Sigmoid colon (tissue), 7 donors: ENCODE measurements at places on chromosomes 7 and 10.
A peak's percentile ranks its signal among the peaks of the same experiment; 100 is the strongest.

- DNase-seq = no peak
Observed at GRCh38 chr7:56483861-56484550, 367.8 kb upstream of the NUPR2 start.

DNA sequence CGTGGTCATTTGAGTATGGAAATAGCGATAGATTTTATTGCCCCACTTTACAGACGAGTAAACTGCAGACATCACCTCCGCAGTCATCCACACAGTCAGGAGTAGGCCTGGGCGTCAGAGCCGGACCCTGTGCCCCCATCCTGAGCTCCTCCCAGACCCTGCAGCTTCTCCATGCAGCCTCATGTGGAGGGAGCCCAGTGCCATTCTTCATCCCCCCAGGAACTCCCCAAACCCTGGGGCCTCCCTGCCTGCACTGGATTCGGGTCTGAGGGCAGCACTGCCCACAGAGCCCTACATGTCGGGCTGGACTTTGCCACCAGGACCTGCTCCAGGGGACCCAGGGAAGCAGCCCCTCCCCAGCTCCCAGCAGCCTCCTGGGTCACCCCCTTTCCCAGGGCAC lies 100.8 kb downstream of the MKI67 start:
- DNase-seq = peak; percentile 51

GRCh38 chr7:80450621-80451308 lies 61.1 kb downstream of the GNAT3 start:
- no peak for DNase-seq

- DNase-seq = no peak
Observed at GRCh38 chr10:59880971-59881510, 25.3 kb downstream of the CCDC6 start.

DNA sequence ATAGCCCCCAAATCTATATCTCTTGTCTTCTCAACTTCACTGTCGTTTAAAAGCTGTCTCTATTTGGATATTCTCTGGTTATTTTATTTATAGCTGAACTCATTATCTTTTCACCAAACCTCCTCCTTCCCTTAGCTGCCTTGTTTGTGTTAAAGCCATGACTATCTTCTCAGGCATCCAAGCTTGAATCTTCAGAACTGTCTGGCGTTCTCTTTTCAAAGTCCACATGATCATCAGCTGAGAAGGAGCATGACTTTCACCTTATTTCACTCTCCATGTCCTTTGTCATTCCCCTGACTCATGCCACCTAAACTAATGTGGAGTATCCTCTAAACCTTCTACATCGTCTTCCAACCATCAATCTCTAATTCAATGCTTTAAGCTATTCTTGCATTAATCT lies 5.7 kb upstream of the GLCCI1 start:
- DNase-seq = no peak

DNA sequence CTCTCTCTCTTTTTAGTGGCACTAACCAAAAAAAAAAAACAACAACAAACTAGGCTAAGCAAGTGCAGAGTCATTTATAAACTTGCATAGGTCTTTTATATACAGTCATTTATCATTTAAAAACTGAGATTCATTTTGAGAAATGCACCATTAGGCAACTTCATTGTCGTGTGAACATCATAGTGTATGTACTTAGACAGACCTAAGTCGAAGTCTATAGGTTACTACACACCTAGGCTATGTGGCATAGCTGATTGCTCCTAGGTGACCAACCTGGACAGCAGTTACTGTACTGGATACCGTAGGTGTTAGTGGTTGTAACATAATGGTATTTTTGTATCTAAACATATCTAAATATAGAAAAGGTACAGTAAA lies 109.1 kb upstream of the SAMD8 start:
- DNase-seq = no peak

DNA sequence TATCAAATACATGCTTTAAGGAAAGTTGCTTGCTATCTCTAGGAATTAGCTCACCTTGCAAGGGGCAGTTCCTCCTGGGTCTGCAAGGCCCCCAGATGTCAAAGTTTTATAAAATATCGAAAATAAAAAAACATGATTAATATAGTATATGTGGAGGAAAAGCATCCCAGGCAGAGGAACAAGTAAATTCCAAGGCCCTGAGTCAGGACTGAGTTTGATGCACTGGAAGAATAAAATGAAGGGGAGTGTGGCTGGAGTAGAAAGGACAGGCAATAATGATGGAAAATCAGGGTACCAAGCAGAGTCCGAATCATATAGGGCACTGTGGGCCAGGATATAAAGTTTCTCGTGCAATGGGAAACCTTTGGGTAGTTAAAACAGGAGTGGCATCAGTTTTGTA lies 112.4 kb upstream of the EEPD1 start:
- DNase-seq = no peak

GRCh38 chr10:33193701-33194521 lies 140.6 kb downstream of the NRP1 start:
- DNase-seq = no peak

DNA sequence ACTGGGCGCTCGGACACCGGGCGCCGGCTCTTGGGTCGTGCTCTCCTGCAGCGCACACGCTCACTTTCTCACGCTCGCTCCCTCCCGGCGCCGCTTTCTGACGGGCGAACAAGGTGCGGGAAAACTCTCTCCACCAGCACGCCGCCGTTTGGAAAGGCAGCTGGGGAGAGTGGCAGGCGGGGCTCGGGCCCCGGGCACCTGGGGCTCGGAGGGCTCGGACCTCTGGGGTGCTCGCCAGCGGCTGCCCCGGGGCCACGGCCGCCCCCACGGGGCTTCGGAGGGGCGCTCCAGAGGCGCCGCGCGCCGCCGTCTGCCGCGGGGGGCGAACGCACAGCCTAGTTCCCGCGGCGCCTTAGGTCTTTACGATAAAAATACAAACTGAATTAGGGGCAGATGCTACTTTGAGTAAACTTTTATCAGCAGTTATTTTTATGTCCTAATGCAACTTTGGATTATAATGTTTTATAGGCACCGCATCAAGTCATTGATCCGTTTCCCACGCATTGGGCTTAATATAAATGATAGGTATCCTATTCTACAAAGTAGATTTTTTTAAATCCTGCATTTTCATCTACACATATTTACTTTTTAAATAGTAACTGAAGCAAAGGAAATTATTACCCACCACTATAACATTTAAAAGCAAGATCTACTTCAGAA lies 535 bp upstream of the EPC1 start:
- no peak for DNase-seq

DNA sequence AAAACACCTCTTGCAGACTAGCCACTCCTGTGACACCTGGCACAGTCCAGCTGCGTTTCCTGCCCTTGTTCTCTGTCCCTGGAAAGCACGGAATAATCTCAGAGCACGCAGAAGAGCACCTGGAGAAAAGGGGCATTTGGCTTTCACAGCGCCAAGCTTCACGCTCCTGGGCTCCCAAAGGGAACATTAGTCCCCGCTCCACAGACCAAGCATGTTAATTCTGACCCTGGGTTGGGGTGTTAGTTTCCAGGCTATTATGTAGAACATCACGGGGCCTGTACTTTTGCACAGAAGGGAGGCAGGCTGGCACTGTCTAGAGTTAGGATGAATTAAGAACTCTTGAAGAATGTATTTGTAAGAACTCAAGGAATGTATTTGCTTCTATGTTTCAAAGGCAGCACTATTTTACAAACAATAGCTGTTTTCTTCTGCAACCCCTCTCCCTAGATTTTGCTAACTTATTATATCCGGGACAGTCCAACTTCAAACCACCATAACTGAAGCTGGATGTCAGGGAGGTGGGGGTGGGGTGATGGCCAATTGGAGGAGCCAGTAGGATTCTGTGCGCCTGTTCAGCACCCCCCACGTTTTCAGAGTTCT lies 62.2 kb upstream of the TRIM8 start:
- no peak for DNase-seq

DNA sequence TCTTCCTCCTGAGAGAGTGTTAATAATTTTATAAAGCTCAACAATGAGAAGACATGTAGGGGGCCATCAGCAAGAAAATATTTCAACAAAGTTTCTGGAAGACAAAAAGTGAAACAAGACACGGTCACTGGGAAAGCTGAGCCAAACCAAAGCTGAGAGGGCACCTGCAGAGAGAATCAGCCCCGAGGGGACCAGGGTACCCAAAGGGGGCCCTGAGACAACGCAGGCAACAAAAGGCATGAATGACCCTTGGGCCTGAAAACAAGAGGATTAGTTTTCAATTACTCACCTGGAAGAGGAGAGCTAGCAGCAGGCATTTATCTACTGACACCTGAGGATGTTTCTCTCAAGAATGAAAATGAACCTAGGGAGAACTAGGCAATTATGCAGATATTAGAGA lies 461.2 kb upstream of the MGMT start:
- DNase-seq = no peak

DNA sequence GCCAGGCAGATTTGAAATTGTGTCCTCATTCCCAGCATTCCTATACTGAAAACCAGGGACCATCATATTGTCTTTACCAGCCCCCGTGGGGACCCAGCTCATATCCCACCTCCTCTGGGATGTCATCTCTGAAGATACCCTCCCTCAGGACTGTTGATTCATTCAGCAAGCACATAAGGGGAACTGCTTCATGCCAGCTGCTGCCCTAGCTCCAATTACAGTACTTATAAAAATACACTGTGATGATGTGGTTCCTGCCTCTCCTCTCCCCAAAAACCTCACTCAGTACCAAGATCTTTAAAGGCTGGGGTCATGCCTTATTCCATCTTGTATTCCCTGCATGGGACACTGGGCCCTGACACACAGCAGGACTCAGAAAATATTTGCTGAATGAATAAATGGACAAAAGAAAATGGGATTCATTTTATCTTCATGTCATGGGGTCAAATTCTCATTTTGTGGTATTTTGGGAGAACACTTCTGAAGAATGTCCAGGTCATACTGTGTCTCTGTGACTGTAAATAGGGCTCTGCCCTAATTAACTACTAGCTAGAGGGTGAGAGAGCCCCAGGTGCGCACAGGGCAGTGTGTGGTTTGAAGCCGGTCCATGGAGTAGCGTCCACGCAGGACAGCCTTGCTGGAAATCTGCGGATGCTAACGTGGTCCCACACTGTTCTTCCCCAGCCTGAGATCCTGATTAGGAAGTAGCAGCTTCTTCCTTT lies 29.0 kb upstream of the DAGLB start:
- DNase-seq = no peak

DNA sequence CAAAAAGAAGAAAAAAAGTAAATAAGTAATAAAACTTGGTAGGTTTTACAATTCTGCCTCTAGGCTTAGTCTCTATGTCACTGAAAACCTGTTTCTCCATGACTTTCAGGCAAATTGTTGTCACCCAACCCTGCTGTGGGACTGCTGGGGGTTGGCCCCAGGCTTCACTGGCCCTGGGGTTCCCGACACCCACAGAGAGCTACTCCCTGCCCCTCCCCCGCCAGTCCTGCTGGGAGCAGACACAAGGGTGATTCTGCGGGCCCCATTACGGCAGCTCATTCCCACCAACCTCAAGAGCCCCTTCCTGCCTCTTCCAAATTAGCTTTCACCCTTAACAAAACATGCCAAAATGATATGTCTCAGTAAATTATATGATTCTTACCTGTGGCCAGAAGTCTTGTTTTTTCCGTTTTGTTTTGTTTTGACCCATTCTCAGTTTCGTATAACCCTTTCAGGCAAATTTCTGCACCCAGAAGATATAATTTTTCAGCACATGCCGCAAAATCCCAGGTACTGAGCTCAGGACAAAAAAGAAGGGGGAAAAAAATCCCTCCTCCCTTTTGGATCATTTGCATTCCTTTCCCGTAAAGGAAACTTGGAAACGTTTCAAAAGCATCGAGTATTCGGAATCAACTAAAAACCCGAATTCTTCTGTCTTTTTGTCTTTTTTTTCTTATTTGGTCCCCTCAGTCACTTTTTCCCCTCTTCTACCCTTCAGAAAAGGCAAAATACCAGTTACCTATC lies 27.8 kb downstream of the CHST15 start:
- no peak for DNase-seq

DNA sequence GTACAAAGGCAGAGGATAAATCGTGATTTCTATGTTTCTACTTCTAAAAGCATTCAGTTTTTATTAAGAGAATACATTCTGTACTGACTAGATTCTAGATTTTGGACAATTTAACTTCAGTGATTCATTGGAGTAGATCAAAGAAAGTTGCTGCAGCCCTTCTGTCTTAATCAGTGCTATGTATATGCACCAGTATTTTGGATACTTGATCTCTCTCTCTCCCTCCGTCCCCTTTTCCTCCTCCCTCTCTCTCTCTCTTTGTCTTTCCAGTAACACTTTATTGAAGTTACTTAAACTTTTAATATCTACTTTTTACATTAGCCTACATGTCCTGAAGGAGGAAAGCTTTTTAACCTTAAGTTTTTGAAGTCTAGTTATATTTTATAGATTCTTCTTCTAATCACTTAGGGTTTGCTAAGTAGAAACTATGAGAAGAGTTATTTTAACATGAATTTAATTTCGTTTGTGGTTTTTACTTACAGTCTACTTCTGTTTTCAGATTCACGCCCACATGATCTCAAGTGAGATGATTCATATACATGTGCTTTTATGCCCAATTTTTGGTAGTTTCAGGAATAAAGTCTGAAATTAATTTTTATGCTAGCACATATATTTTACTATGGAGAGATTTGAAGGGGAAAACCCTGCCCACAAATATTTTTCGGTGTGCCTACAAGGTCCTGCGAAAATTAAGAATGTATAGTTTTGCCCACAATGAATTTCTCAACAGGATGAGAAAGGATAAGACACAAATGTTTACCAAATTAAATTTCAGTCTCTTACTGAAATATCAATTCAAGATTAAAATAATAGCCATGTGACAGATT lies 9.1 kb downstream of the MDFIC start:
- no peak for DNase-seq

DNA sequence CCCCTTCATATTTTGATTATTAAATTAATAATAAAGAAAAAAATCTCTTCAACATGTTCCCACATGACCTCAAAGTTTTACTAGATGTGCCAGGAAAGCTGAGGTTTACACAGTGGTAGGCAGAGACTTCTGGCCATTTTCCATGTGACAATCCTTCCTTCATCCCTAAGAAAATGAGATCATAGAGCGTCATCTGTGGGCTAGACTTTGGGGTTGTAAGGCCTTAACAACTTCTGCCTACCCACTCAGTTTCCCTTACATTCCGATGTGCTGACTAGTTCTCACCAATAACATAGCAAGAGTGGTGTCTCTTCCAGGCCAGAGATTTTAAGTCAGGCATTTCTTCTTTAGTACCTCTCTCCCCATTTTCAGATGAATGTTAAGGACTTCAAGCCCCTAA lies 171.1 kb upstream of the PHF14 start:
- no peak for DNase-seq

- no peak for DNase-seq
Observed at GRCh38 chr7:2691011-2691707, 3.2 kb downstream of the AMZ1 start.

DNA sequence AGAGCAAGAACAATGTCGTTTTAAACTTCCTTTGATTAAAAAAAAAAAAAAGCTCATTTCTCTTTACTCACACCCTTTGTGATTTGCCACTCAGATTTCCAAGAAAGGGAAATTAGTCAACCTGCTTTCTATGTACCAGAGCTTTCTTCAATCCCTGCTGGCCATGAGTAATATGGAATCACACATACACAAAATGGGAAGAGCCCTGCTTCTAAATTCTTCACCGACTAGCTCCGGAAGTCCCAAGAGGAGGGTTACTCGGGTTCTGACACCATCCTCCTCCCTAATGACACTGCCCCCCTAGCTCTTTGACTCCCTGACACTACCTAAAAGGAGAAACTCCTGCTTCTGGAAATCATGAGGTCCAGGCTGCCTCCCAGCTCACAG lies 81.8 kb upstream of the SFMBT2 start:
- DNase-seq = no peak
